ENCODE measurements at places on chromosomes 5 and 9. TPM values are rescaled to one million over a fixed set of nuclear protein-coding genes. Genes with fewer than 3 reads are reported as not detected.

Gene CLINT1
- total RNA-seq = 152 TPM

Gene LCN2
- not detected for total RNA-seq

Gene IFNA13
- total RNA-seq = not detected

Gene ARSI
- 118 TPM for total RNA-seq

Gene OR1L1
- not detected for total RNA-seq

Gene S1PR3
- total RNA-seq = 11.9 TPM

Gene FEM1C
- 27.5 TPM for total RNA-seq

Gene FCN1
- total RNA-seq = not detected

Gene BRD9
- 42.2 TPM for total RNA-seq

Gene ABCA1
- total RNA-seq = 198 TPM

Gene PLEKHG4B
- total RNA-seq = 0.30 TPM

Gene F2RL2
- 5.6 TPM for total RNA-seq

Gene SAXO1
- not detected for total RNA-seq
